ENCODE measurements at places on chromosomes 16 and 17.
A peak's percentile ranks its signal among the peaks of the same experiment; 100 is the strongest.

- no peak for DNase-seq
These were observed 10.8 kb upstream of the KPNB1 start for GRCh38 chr17:47638903-47639302.

GRCh38 chr16:48559462-48560211 lies 50.3 kb downstream of the N4BP1 start:
- no peak for DNase-seq

- DNase-seq: no peak
These were observed 21.2 kb upstream of the LGALS9 start for GRCh38 chr17:27609611-27610303.

GRCh38 chr16:8739989-8740704 lies 57.3 kb downstream of the TMEM186 start:
- no peak for DNase-seq

GRCh38 chr16:12758670-12759558 lies 44.8 kb downstream of the CPPED1 start:
- no peak for DNase-seq

GRCh38 chr16:68230176-68230571 lies 5.8 kb downstream of the ESRP2 start:
- no peak for DNase-seq

- DNase-seq: peak; percentile 14
These were observed 17.2 kb downstream of the CD300LB start for GRCh38 chr17:74513987-74514631.

DNA sequence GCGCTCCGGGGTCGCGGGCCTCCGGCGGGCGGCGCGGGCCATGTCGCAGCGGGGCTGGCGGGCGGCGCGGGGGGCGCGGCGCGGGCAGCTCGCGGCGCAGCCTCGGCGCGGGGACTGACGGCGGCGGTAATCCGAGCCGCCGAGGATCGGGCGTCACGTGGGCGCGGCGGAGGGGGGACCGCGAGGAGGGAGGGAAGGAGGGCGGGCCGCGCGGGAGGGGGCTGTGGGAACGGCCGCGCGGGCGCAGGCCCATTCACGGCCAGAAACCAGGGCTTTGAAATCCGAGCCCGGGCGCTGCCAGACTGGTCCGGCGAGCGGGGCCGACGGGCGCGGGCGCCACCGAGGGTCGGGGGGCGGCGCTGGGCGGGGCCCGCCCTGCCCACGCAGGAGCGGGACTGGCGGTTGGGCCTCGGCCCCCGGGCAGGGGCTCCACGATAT lies at the start of gene MTSS2:
Gene MTSS2, minus strand, starts transcription at position 116 of the 438 bp plus-strand sequence. CDS start 262 bp downstream, outside the sequence.
- DNase-seq: no peak

DNA sequence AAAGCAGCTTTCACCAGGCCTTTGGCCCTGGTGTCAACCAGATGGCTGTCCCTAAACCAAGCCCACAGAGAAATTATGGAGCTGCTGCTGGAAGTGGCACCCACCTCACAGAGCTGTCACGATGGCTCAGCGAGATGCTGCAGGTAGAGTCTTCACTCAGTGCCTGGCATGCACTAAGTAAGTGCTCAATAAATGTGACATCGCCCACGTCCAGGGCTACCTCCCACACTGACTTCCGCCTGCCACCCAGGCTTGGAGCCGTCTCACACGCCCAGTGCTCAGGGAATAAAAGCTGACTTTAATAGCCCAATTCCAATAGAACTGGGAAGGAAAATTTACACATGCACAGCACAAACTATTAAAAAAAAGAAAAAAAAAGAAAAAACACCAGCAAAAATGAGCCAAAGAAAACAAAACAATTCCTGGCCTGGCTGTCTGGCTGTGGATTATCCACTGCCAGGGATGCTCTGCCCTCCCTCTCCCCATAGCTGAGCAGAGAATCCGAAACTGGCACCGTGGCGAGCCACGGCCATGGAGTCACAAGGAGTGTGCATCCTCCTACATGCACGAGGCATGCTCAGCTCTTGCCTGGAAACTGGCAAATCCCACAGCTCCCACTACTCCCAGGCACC lies 68.9 kb downstream of the ZNF423 start:
- no peak for DNase-seq

- no peak for DNase-seq
These were observed 520.5 kb downstream of the CDH13 start for GRCh38 chr16:83147244-83147643.

- DNase-seq: no peak
These were observed 534 bp downstream of the ARL2BP start for GRCh38 chr16:57245472-57246113.

DNA sequence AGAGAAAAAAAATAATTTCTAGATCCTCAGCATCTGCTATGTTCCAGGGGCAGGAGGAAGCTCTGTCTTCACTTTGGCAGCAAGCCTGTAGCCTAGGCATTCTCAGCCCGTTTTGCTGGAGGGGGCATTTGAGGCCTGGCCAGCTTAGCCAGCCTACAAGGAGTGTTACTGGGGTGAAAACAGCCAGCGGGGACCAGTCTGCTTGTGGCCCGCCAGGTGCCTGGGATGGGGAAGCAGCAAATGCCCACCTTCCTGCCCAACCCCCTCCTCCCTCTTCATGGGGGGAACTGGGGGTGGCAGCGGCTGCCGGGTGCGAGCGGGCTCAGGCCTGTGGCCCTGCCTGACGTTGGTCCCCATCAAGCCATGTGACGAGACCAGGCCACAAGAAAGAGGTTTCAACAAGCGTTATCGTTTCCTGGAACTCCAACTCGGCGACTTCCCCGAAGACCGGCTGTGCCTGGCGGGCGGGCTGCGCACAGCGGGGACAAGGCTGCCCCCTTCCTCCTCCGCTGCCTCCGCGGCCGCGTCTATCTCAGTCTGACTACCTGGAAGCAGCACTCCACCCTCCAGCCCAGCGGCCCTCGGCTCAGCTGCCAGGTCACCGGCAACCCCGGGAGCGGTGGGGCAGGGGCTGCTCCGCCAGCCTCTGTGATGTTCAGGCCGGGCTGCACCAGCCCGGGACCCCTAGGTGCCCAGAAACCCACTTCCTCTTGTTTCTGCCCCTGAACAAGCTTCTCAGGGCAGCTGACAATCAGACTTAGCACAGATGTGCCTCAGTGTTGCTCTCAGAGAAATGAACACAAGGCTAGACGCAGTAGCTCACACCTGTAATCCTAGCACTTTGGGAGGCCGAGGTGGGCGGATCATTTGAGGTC lies 22.9 kb downstream of the SOCS1 start:
- DNase-seq: peak; percentile 89

GRCh38 chr17:37130984-37131446 lies 182.3 kb downstream of the AATF start:
- DNase-seq: no peak

DNA sequence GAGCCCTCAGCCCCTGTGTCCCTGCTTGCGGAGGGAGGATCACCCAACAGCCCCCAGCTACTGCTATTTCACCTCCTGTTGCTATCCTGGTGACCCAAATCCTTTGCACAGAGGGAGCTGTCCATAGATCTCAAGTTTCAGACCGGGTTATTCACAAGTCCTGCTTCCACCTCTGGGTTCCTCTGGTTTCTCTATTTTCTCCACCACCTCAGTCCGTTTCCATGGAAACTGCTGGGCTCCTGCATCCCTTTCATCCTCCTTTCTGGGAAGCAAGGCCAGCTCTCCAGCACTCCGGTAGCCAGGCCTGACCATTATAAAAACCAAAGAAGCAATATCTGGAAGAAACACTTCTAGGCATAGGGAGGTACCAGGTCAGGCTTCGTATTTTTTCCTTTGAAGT lies 4.8 kb upstream of the CALB2 start:
- DNase-seq: no peak

DNA sequence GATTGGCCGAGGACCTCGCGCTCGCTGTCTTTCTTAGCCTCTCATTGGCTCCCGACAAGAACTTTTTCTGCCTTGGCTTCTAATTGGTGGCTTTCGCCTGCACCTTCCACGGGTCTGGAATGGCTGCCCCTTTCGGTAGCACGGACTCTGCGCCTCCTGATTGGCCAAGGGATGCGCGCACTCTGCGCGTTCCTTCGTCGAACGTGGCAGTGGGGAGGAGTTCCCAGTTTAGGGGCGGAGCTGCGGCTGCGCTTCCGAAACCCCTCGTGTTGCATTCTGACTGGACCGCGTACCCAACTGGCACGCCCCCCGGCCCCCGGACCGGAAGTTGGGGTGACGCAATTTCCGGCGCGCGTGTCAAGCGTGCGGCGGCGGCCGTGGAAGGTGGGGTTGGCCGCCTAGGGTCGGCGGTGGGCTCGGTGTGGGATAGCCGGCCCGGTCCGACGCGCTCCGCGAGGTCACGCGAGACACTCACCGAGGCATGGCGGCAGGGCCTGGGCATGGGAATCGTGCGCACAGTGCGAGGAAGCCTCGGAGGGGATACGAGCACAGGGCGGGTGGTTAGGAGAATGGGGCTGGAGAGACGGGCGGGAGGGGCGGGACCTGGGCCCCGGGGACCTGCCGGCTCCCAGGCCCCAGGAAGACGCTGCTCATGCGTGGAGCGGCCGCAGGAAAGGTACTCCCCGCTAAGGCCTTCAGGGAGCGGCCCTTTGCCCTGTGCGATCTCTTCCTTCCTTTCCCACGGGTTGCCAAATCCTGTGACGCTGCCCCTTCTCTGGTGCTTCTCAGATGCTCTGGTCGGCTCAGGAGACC lies 627 bp upstream of the P4HB start:
- DNase-seq: peak; percentile 97

GRCh38 chr17:56735842-56736241 lies 97.9 kb downstream of the C17orf67 start:
- no peak for DNase-seq

GRCh38 chr16:11692171-11692570 lies 23.9 kb downstream of the SNN start:
- no peak for DNase-seq

Data from stimulated activated CD8-positive, alpha-beta memory T cell treated with anti-CD3 and anti-CD28 coated beads, Interleukin-15, amount 100 ng/mL, for 1 hour (primary cell).